ENCODE measurements at places on chromosomes 4 and X.

GRCh38 chr4:122700178-122700725, 32.3 kb upstream of the BBS12 start:
- DNase-seq = no peak

DNA sequence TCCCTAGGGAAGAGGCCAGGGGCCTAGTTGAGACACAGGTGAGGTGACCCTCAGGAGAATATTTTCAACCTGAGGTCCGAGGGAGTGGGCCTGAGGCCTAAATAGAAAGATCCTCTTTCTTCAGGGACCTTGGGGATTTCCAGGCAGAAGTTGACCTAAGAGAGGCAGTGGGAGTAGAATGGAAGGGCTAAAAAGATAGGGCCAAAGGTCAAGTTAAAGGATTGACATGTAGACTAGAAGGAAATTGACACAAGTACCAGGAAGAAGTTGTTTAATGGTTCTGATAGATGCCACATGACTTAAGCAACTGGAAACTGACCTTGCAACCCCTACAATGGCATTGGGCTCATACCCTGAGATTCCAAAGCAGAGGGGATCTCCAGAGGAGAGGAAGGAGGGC, 76.9 kb downstream of the SHROOM3 start:
- DNase-seq = no peak

GRCh38 chr4:104942990-104943743, 203.5 kb upstream of the TET2 start:
- no peak for DNase-seq

- no peak for DNase-seq
Observed at GRCh38 chr4:154349829-154350228, 141.8 kb downstream of the DCHS2 start.

DNA sequence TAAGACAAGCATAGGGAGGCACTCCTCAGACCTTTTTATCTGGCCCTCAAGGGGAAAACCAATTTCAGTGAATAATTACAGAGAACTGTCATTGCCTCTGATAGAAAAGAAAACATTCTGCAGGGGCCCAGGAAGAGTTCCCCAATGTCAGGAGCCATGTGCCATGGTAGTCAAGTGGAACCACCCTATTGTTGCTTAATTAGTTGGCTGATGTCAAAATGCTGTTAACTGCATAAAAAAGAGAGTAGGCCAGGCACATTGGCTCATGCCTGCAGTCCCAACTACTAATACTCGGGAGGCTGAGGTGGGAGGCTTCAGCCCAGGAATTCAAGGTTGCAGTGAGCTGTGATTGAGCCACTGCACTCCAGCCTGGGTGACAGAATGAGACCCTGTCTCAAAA, 28.6 kb upstream of the OGT start:
- no peak for DNase-seq

GRCh38 chrX:45602151-45602550, 401.5 kb upstream of the DIPK2B start:
- DNase-seq = no peak

DNA sequence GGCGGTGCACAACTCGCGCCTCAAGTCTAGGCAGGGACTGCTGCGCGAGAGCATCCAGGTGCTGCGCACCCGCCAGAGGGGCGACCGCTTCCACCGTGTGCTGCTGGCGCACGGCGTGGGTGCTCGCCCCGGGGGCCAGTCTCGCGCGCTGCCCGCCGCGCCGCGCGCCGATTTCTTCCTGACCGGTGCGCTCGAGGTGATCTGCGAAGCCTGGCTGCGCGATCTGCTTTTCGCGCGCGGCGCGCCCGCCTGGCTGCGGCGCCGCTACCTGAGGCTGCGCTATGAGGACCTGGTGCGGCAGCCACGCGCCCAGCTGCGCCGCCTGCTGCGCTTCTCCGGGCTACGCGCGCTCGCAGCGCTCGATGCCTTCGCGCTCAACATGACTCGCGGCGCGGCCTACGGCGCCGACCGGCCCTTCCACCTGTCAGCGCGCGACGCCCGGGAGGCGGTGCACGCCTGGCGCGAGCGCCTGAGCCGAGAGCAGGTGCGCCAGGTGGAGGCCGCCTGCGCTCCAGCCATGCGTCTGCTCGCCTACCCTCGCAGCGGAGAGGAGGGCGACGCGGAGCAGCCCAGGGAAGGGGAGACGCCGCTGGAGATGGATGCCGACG, 1.3 kb downstream of the CHST7 start:
- peak; percentile 55 for DNase-seq

- no peak for DNase-seq
Observed at GRCh38 chr4:155604718-155605626, 61.7 kb upstream of the GUCY1A1 start.

- no peak for DNase-seq
Observed at GRCh38 chr4:20616848-20617247, 83.4 kb upstream of the PACRGL start.

DNA sequence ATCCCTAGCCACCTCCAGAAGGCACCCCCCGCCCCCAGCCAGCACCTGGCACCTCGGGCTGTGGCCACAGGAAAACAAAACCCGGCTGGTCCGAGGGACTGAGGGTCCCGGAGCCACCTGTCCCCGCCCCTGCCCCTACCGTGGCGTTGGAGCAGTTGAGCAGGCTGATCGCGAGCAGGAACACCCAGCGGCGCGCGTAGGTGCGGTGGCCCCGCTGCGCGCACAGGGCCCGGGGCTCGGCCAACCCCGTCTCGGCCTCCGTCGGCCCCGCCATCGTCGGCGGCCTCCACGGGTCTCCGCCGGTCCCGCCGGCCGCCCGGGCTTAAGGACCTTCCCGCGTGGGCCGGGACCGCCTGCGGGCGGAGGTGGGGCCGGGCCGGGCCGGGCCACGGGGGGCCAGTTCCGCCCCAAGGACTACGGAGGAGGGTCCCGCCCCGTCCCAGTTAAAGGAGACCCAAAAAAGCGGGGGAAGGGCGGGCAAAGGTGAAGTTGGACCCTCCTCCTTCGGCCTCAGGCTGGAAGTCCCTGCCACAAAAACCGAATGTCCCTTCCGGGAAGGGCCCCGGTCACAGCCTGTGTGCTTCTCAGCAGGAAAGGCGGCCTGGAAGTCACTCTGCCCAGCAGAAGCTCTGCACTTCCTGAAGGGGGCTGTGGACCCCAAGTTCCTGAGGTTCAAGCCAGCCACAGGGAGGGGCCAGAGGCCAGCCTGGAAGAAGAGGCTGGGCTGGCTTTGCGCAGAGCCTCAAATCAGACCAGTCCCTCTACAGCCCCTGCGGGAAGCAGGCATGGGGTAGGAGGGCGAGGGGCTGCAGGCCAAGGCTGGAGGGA, at the start of gene SLC49A3:
Gene SLC49A3, minus strand, starts transcription at position 298 of the 828 bp plus-strand sequence. Its CDS starts 24 bp downstream, at position 274.
- no peak for DNase-seq

- DNase-seq = no peak
Observed at GRCh38 chr4:101795704-101796103, 5.2 kb downstream of the BANK1 start.

DNA sequence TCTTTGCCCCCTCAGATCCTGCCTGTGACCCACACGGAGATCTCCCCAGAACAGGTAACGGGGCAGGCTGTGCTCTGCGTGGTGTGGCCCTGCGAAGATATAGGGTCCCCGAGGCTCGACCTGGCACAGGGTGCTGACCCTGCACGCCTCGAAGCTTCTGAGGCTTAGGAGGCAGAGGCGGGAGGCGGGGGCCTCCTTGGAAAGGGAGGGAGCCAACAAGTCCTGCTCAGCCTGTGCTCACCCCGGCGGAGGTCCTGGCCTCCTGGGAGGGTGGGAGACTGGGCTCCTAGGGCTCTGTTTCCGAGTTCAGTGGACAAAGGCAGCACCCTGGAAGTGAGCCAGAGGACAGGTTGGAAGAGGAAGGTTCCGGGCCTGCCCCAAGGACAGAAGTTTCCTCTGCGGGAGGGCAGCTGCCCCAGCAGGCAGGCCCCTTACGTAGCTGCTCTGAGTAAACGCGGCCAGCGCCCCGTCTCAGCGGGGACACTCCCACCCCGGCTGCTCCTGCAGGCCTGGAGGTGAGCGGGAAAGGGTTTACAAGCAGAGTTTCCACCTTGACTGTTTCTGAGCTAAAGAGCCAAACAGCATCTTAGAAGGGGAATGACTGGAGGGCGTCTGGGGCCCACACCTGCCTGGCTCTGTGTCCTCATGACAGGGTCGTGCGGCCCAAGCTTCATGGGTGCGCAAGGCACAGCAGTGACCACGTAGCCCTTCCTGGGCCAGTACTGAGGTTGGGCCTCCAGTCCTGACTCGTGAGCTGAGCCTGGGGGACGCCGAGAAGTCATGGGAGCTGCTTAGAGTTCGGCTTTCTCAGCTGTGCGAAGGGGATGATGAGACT, 16.1 kb downstream of the TMEM175 start:
- DNase-seq = no peak

DNA sequence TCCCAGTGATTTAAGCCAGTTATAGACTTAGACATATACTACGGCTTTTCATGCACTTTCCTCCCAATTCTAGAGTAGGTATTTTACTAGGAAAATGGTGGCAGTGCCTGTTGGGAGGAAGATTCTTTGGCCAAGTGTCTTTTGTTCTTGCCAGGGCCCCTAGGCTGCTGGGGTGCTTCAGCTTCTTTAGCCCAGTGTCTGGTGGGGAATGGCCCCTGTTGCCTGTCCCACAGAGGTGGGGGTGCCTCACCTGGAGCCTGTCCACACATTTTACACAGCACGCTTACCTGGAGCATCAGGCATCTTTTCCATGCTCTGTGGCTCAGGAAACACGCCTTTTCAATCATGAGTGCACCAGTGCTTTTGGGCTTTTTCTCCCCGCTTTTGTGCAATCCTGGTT, 33.2 kb upstream of the MSANTD1 start:
- DNase-seq = no peak

GRCh38 chrX:148381603-148382002, 118.8 kb upstream of the AFF2 start:
- no peak for DNase-seq

- no peak for DNase-seq
Observed at GRCh38 chr4:120754590-120754989, 167.9 kb downstream of the PRDM5 start.

GRCh38 chr4:71978210-71978835, 53.5 kb upstream of the NPFFR2 start:
- no peak for DNase-seq

DNA sequence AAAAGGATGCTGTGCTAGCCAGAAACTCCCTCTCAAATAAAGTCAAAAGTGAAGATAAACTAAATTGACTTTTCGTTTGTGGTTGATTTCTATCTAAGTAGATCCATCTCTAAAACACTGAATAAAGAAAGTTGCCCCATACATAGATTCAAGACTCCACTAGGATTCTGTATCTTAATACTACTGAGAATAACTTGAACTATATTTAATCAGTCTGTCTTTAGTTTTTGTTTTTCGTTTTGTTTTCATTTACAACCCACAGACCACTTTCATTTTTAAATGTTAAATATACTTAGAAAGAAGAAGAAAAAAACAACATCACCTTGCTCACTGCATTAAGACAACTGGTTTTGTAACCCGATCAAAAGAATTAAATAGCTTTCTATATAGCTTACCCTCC, 655.0 kb downstream of the RPA4 start:
- DNase-seq = no peak

- DNase-seq = no peak
Observed at GRCh38 chrX:65752294-65752693, 84.8 kb downstream of the MSN start.

GRCh38 chr4:96164814-96165351, 325.0 kb downstream of the PDHA2 start:
- no peak for DNase-seq

- no peak for DNase-seq
Observed at GRCh38 chr4:186757696-186758355, 34.2 kb upstream of the FAT1 start.

GRCh38 chrX:108224727-108225621, 133.4 kb downstream of the ATG4A start:
- no peak for DNase-seq

DNA sequence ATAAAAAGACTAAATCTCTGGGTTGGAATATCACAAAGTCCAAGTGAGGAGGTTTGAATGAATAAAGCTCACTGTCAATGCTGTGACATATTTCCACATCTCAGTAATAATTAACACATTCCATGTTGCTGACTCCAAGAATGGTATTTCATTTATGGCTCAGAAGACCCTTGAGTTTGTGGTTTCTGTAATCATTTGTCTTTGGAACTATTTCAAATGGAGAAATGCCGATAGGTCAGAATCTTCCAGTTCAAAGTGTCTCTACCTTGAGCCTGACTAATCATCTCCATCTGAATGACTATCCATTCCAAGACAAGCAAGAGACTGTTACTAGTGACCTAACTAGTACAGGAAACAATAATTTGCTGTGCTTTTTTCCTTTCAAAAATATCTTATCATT, 24.2 kb upstream of the SLC2A9 start:
- no peak for DNase-seq

- no peak for DNase-seq
Observed at GRCh38 chrX:7330556-7330955, 182.6 kb upstream of the PUDP start.

- no peak for DNase-seq
Observed at GRCh38 chr4:139851133-139851532, 185.5 kb downstream of the MGST2 start.

DNA sequence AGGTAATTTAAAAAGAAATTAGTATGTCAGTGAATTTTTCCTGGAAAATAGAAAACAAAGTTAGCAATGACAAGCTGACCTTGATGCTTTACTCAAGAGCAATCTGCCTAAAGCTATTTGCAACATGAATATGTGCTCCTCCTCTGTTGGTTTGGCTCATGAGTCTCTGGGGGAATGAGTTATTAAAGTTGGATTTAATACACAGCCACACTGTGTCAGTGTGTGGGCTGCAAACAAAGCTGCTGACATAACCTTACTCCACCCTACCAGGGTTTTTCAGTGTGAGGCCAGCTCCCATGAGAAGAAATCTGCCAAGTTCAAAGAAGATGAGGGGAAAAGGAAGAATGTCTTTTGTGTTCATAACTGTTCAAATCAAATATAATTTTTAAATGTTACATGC, 280.5 kb downstream of the TLL1 start:
- no peak for DNase-seq

DNA sequence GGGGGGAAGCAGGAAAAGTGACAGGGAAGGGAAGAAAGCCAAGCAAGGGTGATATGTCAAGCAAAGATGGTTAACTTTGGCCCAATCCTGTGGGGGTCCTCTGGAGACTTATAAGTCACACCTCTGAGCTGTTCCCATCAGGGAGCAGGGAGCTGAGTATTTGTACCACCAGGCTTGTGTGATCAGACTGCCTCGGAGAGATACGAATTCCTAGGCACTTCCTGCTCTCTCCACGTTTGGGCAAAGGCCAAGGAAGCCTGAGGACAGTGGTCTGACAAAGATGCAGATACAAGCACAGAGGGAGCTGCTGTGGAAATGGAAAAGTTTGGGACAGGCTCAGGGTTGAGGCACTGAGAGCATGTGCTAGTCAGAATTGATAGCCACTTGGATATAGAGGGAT, 10.4 kb upstream of the PPP3CA start:
- no peak for DNase-seq

Data from lower lobe of right lung (tissue), 2 donors.